Stimulated activated CD8-positive, alpha-beta memory T cell treated with anti-CD3 and anti-CD28 coated beads, Interleukin-15, amount 100 ng/mL, for 4 hours (primary cell): ENCODE measurements at places on chromosomes 12 and 14.

- no peak for DNase-seq
These were observed 31.7 kb downstream of the GRIP1 start for GRCh38 chr12:66647034-66647691.

DNA sequence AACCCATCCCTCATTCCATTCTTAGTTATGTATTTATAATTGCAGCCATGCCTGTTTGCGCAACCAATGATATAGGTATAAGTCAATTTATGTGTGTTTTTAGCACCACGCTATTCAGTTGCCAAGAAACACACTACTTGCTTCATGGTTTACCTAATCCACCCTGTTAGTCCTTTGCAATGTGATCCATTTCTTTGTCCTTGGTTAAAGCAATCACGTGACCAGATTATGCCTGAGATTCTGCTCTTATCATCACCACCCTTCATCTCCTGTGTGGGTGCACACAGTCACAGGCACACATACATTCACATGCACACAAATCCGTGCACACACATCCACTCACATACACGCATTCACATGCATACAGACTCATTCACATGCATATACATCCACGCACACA, 52.3 kb upstream of the KCNA5 start:
- DNase-seq, result no peak

DNA sequence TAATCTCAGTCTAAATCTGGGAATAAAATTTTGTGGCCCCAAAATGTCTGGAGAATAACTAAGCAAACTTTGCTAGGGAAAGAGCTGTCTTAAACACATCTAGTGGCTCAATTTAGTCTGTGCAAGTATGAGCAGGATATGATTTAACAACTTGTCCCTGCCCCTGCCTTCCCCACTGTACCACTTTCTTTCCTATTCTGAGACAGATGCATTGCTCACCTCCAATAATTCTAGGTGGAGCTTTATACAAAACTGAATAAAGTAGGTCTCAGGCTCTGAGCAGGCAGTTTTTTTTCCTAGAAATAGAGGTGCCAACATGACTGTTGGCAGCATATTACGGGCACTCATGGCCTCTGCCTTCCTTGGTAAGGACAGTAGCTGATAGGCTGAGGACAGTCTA, 412.1 kb downstream of the DAD1 start:
- DNase-seq, result no peak

DNA sequence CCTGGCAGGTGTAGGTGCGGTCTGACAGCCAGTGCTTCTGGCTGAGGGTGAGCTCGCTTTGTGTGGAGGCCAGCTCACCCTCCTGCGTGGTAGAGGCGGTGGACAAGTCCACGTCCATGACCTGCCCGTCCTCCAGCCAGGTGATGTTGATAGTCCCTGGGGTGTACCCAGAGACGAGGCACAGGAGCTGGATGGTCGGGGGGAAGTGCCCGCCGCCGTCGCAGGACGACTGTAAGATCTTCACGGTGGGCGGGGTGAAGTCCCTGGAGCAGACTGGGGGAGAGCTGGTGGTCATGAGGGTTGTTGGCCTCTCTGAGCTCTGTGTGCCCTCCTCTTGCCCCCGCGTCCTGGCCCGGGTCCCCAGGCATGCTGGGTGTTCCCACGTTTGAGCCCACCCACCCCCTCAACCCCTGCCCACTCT, 74.6 kb downstream of the TMEM121 start:
- DNase-seq, result no peak

DNA sequence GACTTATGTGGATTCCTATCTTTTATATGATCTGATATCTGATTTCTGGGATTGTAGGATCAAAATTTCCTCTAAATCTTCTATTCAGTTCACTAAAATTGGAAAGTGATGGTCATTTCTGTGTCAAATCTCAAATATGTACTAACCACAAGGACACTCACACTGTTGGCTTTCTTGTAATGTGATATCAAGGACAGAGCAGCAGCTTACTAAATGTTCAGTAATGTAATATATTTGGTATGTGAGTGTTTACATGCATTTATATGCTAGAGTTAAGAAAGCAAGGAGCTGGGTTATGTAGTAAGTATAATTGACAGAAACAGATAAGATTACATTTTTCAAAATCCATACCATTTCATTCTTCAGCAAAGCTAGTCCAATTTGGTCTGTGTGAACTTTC, 16.5 kb downstream of the PUS7L start:
- DNase-seq, result no peak

DNA sequence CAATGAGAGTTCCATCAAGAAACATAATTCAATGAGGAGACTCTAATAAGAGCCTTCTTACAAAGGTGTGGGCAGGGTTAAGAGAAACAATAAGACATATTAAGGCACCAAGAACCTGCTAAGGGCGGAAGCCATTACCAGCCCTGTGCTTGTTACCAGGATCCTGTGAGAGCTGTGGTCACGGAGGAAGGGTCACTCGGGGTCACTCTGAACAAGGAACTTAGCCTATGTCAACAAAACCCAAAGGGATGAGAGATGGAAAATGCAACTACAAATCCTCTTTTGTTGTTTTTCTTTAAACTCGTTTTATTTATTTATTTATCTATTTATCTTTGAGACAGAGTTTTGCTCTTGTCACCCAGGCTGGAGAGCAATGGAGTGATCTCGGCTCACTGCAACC, 460.4 kb upstream of the CCDC196 start:
- DNase-seq, result no peak

GRCh38 chr12:2355604-2356003, 302.8 kb downstream of the CACNA1C start:
- DNase-seq, result no peak

DNA sequence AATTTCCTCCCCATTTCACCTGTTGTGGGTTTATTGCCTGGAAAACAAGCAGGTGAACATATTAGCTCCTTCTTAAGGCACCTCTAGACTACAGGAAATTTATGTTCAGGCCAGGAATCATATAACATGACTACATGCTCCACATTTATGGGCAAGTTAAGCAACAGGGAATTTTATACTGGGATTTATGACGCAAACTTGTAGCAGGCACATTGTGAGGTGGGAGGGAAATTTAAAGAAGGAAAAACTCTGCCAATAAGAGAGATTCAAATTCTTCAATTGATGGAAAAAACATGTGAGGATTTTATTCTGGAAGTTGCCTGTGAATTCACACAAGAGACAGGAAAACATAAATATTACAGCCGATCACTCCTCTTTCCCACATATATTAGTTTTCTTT, 93.9 kb downstream of the TBC1D30 start:
- DNase-seq, result no peak

DNA sequence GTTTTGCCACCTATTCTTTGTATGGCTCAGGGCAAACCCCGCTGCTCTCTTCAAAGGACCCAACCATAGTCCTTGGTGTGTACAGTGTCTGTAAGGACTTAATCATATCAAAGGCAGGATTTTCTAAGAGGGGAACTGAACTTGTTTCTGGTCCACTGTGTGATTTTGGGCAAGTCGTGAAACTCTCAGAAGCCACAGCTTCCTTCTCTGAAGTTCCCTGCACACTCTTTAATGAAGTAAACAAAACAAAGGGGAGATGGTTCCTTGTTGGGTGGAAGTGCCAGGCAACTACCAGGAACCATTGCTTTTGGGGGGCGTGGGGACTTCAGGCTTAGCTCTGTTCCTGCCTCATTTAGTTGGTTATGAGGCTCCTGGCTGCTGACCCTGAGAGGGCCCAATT, 152.4 kb downstream of the VRK1 start:
- DNase-seq, result no peak

- DNase-seq, result no peak
These were observed 123.8 kb downstream of the MYRFL start for GRCh38 chr12:69948851-69949250.

- no peak for DNase-seq
These were observed 50.9 kb downstream of the CCDC88C start for GRCh38 chr14:91366749-91367148.

DNA sequence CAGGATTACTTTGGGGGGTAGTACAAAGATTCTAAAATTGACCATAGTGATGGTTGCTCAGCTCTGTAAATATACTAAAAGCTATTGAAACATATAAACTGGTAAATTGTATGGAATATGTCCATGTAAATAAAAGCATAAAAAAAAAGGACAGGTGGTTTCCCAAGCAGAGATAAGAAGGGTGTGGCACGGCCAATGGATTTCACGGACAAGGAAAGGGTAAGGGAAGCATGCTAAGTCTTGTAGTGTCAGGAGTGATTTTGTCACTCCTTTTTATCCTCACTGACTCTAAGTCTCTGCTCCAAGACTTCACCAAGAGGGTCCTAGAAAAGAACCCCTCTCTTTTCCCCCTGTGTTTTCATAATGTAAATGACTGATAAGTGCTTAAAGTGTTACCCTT, 229.2 kb downstream of the SPTSSA start:
- no peak for DNase-seq

GRCh38 chr14:84282618-84283017, 1247.3 kb upstream of the FLRT2 start:
- no peak for DNase-seq

GRCh38 chr12:122571821-122572220, 44.8 kb downstream of the KNTC1 start:
- DNase-seq, result no peak
